Kidney epithelial cell (primary cell): ENCODE measurements at places on chromosomes 2 and 18. TPM values are rescaled to one million over a fixed set of nuclear protein-coding genes. Genes with fewer than 3 reads are reported as not detected.

- no peak for DNase-seq
These were observed 1.5 kb downstream of the DNAJB2 start for GRCh38 chr2:219280651-219281050.

GRCh38 chr2:43340945-43341356 lies 114.5 kb upstream of the ZFP36L2 start:
- DNase-seq = peak; percentile 55

NABP1 gene
- total RNA-seq = 18.3 and 22.9 TPM in 2 replicates

GRCh38 chr18:58842978-58843687 lies 21.5 kb upstream of the ZNF532 start:
- no peak for DNase-seq
